ENCODE measurements at places on chromosomes 5 and 9.

DNA sequence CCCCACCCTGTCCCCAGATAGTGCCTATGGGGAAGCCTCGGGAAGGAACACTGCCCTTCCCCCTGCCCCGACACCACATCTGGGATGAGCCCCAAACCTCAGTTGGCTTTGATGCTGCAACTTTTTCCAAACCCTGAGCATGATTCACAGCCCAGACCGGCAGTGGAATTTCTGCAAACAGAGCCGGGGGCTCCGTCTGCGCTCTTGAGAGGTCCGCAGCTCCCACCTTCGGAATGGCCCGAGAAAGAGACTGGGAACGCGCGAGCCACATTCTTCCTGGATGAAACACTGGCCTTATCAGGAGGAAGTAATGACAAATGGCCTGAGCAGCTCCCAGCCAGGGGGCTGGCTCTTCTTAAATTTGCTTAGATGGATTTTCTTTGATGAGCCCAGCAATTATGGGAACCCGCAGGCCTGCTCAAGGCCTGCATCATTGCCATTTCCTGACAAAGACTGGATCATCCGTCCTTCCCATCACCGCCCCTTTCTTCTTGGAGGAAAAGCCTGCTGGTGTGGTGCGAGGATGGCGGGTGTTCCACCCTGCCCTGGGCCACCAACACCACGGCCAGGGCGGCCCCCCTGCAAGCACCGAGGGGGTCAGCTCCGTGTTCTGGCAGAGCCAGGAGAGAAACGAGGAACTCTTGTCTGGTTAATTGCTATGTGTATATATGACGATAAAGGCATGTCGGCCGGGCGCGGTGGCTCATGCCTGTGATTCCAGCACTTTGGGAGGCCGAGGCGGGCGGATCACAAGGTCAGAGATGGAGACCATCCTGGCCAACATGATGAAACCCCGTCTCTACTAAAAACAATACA, 38.8 kb upstream of the COL5A1 start:
- no peak for DNase-seq

GRCh38 chr9:86347991-86348390, 6.2 kb downstream of the TUT7 start:
- no peak for DNase-seq

- DNase-seq: no peak
Measured at GRCh38 chr5:120229036-120229435, 235.1 kb upstream of the PRR16 start.

DNA sequence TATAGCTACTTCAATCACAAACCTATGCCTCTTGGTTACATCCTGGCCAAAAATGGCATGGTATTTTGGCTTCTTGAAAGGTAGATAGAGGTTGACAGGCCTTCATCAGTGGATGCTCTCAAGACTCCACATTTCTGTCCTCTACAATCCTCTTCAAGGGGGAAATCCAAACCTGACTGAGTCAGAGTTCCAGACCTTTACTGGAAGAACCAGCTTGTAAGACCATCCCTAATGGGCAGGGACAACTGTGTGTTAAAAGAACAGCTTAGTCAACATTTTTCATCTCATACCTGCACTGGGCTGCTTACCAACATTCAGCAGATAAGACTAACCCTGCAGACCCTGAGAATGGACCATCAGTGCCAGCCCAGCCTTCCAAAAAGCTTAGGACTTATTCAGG, 155.7 kb downstream of the CDK5RAP2 start:
- no peak for DNase-seq

DNA sequence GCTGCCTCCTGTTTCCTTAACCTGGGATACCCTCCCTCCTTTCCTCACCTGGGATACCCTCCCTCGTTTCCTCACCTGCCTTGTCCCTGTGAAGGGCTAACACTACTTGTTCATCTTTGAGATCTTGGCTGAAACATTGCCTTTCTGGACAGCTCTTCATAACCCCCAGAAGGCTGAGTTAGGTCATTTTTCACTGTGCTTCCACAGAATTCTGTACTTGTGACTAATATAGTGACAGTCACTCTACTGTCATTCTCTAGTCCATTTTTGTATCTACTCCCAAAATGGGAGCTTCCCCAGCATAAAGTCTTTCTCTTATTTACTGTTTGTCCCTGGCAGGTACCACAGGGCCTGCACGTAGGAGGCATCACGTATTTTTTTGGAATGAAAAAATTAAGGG, 21.5 kb upstream of the DAB2 start:
- no peak for DNase-seq

DNA sequence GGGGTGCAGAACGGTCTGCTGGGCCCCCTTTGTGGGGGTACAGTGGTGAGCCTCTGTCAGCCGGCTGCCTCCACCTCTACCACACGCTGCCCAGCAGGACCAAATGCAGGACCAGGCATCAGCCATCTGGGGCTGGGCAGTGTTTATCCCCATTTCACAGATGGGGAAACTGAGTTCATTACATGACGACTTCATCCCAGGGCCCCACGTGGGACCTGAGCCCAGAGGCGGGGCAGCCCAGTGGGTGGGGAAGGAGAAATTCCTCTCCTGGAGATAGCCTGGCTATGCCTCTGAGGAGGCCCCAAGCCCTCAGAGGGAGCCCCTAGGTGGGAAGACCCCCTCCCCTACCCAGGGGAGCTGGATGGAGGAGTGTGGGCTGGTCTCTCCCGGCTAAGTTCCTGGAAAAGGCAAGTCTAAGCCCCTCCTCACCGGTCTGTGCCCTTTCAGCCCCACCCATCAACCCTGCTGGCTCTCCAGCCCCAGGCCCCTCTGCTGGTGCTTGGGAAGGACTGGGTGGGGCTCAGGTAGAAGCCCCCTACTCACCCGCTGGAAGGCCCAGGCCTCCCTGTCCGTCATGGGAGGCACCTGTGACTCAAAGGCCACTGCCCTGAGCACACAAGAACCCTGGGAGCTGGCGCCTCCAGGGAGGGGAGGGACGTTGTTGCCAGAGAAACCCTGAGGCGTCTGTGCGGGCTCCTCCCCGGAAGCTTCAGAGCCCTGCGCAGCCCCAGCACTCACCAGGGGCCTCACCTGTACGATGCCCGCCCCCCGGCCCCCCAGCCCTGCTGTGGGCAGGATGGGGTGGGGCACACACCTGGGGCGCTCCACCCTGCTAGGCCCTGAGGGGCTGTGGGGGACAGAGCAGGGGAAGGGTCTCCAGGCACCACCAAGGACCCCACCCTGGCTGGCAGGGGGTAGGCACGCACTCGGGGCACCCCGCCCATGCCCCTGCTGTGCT, 7.4 kb upstream of the CCDC187 start:
- DNase-seq: no peak

DNA sequence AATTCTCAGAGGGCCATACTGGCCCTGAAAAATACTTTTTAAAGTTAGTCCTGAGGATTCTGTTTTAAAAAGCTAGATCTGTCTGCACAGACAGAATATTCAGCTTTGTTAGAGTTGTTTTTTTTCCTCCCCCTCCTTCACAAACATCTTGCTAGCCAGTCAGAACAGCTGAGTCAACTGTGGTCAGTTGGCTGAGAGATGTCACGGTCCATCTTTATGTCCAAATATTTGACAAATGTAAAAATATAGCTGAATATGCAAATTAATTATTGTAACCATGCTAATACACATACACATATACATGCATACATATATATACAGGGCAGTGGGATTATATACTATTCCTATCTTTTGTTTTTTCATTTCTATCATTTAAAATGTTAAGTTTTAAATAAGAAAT, 33.9 kb downstream of the UNC13B start:
- no peak for DNase-seq

GRCh38 chr5:5767286-5767928, 344.9 kb downstream of the ICE1 start:
- no peak for DNase-seq

DNA sequence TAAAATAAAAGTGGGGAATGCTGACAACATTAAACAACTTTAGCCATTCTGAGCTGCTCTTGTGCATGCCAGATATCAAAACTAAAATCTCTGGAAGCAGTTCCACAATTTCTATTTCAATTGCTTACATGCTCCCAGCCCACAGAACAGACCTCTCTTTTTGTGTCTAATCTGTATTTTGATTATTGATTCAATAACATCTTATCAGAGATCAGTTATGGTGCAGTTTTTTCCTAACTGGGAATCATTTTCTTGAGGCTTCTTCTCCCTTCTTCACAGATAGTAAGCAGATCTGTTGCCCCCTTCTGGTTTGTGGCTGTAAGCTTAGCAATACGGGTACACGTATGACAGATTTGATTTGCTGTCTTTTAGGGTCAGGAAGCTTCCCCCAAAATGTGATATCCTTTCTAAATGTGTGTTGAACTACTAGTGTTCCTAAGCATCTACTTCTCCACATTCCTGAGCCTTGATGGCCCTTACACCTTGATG, 39.4 kb downstream of the MRPS27 start:
- no peak for DNase-seq

DNA sequence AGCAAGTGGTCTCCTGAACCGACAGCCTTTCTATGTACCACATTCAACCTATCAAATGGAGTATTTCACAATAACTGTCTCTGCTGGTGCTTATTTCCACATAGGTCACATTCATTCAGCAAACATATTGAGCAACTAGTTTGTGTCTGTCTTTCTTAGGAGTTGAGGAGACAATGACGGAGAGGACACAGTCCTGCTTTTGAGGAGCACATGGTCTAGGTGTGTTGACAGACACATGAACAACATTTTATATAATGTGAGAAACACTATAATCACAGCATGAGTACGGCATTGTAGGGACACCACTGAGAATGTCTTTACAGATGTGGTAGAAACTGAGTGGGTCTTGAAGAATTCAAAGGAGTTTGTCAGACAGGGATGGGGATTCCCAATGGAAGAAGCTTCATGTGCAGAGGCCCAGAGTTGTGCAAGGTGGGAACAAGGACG, 28.5 kb downstream of the NFIL3 start:
- no peak for DNase-seq

- no peak for DNase-seq
Measured at GRCh38 chr5:107425541-107426031, 245.2 kb downstream of the EFNA5 start.

GRCh38 chr9:122248448-122248865, 16.2 kb downstream of the RBM18 start:
- no peak for DNase-seq

DNA sequence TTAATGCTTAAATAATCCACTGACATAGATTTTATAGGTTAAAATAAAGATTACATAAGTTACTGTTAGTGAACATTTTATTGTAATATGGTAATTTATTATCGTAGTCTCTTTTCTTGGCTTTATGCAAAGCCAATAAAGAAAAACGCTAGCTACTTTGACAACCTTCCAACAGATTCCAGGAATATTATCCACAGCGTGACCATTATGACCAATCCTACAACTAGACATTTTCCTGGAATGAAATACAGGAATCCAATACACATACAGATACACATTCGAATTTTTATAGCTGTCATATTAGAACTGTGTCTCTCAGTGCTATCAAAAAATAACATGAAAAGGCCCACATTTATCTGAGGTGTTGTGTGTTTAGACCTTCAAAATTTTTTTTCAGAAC, 13.1 kb downstream of the RPS23 start:
- no peak for DNase-seq

DNA sequence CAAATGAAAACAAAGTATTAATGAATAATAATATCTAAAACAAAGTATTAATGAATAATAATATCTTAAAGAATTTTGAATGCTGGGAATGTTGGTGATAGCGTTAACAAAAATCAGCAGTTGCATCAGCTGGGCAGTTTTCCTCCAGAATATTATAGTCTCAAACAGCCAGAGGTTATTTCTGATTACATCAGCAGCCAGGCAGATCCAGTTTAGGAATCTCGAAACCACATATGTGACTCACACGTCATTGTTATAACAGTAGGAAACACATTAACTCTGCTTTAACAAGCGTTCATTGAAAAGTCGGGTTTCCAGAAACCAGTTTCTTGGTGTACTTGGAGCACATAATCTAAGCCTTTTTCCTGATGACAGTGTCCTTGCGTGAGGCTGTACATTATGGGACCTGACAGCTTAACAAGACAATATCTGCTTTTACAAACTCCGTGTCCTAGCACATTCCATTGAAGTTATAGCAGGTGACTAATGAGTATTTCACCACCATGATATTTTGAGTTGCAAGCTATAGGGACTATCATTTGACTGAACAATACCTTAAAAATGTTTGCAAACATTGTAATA, 559.5 kb upstream of the KLF4 start:
- no peak for DNase-seq

- no peak for DNase-seq
Measured at GRCh38 chr9:13020146-13021040, 245.6 kb downstream of the LURAP1L start.

DNA sequence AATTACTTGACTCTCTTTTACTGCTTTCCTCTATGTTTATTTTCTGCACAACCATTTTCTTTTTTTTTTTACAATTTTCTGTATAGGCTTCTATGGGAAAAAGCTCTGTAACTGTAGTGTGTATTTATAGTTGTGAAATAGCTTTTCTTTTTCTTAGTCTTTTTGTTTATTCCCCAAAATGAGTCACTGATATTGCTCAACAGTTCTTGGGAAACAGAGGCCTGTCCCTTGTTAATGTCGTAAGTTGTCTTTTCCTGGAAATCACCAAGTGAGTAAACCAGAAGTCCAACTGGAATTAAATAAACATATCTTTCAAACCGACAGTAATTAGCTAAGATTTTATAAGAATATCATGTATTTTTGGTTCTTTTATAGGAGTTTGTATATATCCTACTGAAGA, 325.1 kb upstream of the PRR16 start:
- no peak for DNase-seq

DNA sequence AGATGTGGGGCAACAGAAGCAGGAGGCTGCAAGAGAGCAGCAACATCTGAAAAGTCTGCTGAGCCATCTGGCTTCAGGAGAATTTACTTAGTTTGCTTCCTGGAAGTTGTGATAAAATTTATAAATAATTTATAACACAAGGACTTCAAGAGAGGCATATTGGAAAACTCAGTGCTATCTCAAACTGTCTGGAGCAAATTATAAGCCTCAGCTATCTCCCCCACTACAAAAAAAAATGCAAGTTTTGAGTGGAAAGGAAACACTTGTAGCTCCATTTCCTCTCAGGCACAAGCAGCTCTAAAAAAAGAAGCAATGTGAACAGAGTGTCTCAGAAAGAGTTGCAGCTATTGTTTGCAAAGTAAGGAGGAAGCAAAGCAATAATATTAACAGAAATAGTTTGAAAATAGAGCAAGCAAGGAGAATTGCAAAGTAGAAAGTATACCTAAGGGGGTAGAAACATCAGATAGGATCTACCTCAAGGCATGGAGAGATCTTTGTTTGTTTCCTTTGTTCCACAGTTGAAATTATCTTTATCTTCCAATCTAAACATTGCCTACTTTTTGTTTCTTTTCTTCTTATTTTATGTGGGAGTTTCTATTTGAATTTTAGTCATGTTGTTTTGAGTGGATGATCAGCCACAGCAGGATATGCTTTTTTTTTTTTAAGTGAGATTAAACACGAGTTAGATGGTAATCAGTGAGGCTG, 55.9 kb upstream of the IL6ST start:
- DNase-seq: no peak

- DNase-seq: no peak
Measured at GRCh38 chr5:133334796-133335639, 277.3 kb downstream of the FSTL4 start.

DNA sequence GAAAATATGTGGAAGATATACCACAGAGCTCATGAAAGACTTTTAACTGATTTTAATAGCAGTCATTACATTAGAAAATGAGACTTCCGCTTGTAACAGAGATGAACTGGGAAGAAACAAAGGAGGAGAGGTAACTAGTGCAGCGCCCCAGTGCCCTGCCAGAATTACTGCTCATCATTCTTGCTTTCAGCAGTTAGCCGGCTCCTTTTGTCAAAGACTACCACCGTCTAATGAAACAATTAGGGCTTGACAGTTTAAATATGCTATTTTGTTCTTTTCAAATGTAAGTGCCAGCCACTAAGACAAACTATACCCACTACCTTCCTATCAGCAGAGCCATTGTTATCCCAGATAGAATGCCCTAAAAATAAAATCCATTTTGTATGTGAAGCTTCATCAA, 328.4 kb downstream of the EFNA5 start:
- DNase-seq: no peak
